ENCODE measurements at places on chromosomes 7 and 10.

- DNase-seq: no peak
Measured at GRCh38 chr7:28182071-28182471, 1.5 kb upstream of the JAZF1 start.

GRCh38 chr10:123132576-123133477 lies 2.9 kb upstream of the HMX3 start:
- peak; percentile 83 for DNase-seq

DNA sequence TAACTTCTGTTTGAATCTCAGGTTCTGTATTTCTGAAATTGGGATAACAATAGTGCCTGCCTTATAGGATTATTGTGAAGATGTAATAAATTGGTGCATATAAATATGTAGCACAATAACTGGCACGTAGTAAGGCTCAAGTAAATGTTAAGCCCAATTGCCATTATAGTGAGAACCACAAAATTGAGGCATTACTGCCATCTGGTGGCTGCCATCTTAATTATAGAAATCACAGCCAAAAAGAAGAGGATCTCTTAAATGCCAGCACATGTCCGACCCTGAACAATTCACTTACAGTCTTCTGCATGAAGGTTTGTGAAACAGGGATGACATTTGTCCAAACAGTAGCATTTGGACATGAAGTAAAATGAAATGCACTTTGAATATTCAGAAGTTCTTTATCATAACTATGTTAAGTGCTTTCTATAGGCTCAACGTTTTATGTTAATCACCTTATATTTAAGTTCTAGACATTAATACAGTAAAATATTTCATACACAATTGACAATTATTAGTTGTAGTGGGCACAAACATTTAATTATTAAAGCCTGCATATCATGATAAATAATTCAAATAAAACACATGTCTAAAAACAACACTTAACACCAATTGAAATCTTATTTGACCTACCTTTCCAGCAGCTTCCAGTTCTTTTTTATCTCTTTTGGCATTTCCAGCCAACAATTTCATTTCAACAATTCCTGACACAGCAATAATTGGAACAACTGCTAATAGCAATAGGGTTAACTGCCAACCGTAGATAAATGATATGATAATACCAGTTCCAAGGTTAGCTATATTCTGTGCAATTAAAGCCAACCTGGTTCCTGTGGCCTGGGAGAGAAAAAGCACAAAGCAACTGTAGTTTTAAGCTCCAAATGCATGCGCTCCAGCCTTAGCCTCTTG lies 58.5 kb downstream of the ABCB4 start:
- peak; percentile 17 for DNase-seq

- DNase-seq: no peak
Measured at GRCh38 chr10:93458821-93459257, 23.3 kb downstream of the MYOF start.

- no peak for DNase-seq
Measured at GRCh38 chr7:101667920-101668319, 38.8 kb upstream of the MYL10 start.
